CD4-positive, alpha-beta T cell treated with Interleukin-1 beta for 1 hour (primary cell): ENCODE measurements at places on chromosomes 11 and 22.

GRCh38 chr11:10351435-10351764 lies 46.5 kb downstream of the ADM start:
- no peak for DNase-seq

GRCh38 chr11:34839969-34840368 lies 76.2 kb downstream of the APIP start:
- no peak for DNase-seq

DNA sequence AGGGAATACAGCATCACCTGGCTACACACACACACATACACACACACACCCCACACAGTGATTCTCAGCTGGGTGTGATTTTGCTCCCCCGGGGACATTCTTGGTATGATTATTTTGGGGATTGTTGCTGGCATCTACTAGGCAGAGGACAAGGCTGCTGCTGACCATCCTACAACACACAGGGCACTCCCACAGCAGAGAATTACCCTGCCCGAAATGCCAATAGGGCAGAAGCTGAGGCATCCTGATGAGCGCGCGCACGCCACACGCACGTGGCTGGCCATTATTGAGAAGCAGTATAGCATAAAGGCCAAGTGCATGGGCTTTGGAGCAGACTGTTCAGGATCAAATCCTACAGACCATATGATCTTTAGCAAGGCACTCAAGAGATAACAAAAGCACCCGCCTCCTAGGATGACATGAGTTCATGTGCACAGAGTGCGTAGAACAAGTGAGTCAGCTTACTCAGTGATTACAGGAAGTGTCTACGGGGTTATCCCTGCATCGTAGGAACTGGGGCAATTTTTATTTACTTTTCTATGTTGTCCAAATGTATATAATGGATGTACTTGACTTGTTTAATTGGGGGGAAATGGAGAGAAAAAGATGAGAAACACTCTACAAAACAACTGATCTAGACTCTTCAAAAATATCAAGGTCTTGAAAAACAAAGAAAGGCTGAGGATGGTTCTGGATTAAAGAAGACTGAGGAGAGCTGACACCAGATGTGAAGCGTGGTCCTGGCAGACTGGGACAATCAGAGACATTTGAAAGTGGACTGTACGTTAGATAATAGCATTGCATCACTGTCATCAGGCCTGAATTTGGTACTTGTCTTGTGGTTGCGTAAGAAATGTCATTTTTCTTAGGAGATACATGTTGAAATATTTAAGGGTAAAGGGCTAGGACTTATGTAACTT lies 7.2 kb upstream of the EHD1 start:
- DNase-seq: peak; percentile 44

DNA sequence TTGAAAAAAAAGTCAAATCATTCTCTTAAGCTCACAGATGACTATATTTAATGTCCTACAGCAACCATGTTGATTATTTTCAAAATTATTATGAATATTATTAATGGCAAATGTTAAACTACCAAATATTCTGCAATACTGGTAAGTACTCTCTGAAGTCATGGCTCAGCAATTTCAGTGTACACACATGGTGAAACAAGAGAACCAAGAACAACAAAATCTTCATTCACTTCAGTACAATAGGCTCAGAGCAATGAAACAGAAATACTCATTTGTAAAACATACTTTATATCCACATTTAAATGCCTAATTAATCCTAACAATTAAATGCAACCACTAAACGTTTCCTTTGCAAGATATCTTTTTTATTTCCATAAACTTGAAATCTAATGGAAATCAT lies 347.2 kb downstream of the TTC28 start:
- no peak for DNase-seq

- DNase-seq: no peak
Measured at GRCh38 chr11:69541501-69542313, 60.2 kb downstream of the LINC01488 start.

DNA sequence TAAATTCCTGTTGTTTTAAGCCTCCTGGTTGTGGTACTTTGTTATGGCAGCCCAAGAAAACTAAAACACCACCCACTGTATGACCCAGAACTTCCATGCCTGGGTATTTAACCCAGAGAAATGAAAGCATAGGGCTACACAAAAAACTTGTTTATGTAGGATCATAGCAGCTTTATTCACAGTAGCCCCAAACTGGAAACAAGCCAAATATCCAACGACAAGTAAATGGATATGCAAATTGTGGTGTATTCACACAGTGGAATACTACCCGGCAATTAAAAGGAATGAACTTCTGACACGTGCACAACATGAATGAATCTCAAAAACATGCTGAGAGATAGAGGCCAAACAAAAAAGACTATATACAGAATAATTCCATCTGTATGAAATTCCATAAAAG lies 62.2 kb upstream of the NAV2 start:
- no peak for DNase-seq

DNA sequence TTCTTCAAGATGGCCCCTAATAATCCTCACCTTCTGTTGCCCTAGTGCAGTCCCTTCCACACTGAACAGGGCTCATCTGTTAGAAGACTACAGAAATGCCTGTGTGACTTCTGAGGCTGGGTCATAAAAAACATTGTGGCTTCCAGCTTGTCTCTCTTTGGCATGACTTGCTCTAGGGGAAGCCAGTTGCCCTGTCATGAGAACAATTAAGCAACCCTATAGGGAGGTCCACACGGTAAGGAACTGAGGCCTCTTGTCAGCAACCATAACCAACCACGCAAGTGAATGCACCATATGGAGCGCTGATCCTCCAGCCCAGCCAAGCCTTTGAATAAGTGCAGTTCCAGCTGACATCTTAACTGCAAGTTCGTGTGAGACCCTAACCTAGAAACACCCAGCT lies 2.6 kb downstream of the LIPT2 start:
- DNase-seq: no peak

DNA sequence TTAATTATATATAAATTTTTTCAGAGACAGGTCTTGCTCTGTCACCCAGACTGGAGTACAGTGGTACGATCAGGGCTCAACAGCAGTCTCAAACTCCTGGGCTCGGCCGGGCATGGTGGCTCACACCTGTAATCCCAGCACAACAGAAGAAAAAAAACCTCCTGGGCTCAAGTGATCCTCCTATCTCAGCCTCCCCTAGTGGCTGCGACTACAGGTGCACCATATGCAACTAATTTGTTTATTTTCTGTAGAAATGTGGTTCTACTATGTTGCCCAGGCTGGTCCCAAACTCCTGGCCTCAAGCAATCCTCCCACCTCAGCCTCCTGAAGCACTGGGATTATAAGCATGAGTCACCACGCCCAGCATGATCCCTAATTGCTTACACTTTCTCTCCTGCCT lies 56.1 kb upstream of the SLC35C1 start:
- DNase-seq: no peak

GRCh38 chr11:45922425-45923082 lies at the start of gene LARGE2:
LARGE2 (plus strand) TSS chr11:45922656; CDS start chr11:45922883, 227 bp downstream.
- peak; percentile 28 for DNase-seq
